ENCODE measurements at places on chromosomes 7 and 10. TPM values are rescaled to one million over a fixed set of nuclear protein-coding genes. Genes with fewer than 3 reads are reported as not detected.

HECW1 gene
- 2.5 TPM for total RNA-seq

CALHM1 gene
- total RNA-seq = not detected

FBXL13 gene
- 0.98 TPM for total RNA-seq

WDR86 gene
- total RNA-seq = 19.4 TPM

NPSR1 gene
- not detected for total RNA-seq

SAMD9 gene
- 9.3 TPM for total RNA-seq

GBX1 gene
- total RNA-seq = not detected

PPP1R9A gene
- total RNA-seq = 1.5 TPM

MMD2 gene
- not detected for total RNA-seq

IFIT1B gene
- not detected for total RNA-seq

PON1 gene
- total RNA-seq = not detected

ANKMY2 gene
- total RNA-seq = 13.8 TPM

PANK1 gene
- 10.3 TPM for total RNA-seq

HMX2 gene
- not detected for total RNA-seq

POLR2J3 gene
- total RNA-seq = 28.7 TPM

DYNC1I1 gene
- total RNA-seq = 12.0 TPM

DOCK1 gene
- total RNA-seq = 64.6 TPM

TMEM196 gene
- total RNA-seq = not detected

SPOCK2 gene
- total RNA-seq = 46.9 TPM

OR6B1 gene
- not detected for total RNA-seq

PRR15 gene
- total RNA-seq = not detected

HOXA13 gene
- 14.5 TPM for total RNA-seq

CNPY4 gene
- 14.5 TPM for total RNA-seq

SCIN gene
- total RNA-seq = 0.74 TPM

ZP3 gene
- 2.7 TPM for total RNA-seq

CNPY1 gene
- total RNA-seq = not detected

ZNF365 gene
- 0.74 TPM for total RNA-seq

TAS2R41 gene
- not detected for total RNA-seq

SLC18A3 gene
- 0.49 TPM for total RNA-seq
